ENCODE measurements at places on chromosomes 4 and X.
A peak's percentile ranks its signal among the peaks of the same experiment; 100 is the strongest.

- peaks cover 5% of the 10 kb centered on the region for H3K4me1 ChIP-seq
- no peak overlapping the region for H3K27ac ChIP-seq
- peaks cover 1% of the 10 kb centered on the region for H3K27me3 ChIP-seq
- H3K4me3 ChIP-seq: peak overlapping the region; percentile 87
- H3K36me3 ChIP-seq: no peaks in the 10 kb centered on the region
These were observed 839 bp downstream of the STK26 start for GRCh38 chrX:132023896-132024386.

DNA sequence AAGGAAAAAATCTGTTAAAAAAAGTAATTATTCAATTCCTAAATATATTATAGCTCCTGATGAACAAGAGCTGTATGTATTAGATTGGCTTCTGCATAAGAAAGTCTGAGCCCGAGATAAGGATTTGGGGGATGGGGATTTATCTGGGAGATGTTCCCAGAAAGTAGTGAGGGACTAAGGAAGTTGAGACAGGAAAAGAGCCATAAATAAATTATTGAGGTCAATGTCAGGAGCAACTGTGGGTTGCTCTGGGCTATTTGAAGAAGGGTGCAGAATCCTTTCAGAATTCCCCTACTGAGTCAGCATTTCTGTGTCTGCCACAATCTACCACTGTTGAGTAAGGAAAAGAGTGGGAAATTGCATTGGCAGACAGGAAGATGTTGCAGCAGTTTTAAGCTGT is 3.1 kb upstream of the TDO2 start:
- DNase-seq: peak; percentile 7
- no peaks in the 10 kb centered on the region for H3K27me3 ChIP-seq
- peaks cover 10% of the 10 kb centered on the region for H3K4me1 ChIP-seq
- H3K4me3 ChIP-seq: no peak overlapping the region
- no peak overlapping the region for H3K27ac ChIP-seq

- no peaks in the 10 kb centered on the region for H3K36me3 ChIP-seq
- peak overlapping the region; percentile 77 for H3K27ac ChIP-seq
- peak overlapping the region; percentile 67 for H3K4me3 ChIP-seq
- DNase-seq: no peak
- H3K27me3 ChIP-seq: no peaks in the 10 kb centered on the region
- peaks cover 42% of the 10 kb centered on the region for H3K4me1 ChIP-seq
These were observed 30.3 kb downstream of the AREG start for GRCh38 chr4:74475091-74475800.

- H3K4me3 ChIP-seq: no peak overlapping the region
- H3K4me1 ChIP-seq: peaks cover 7% of the 10 kb centered on the region
- peaks cover 12% of the 10 kb centered on the region for H3K27me3 ChIP-seq
- H3K36me3 ChIP-seq: 0 out of 2 replicates have a peak, but pooled peaks cover 7% of the 10 kb centered on the region
- H3K27ac ChIP-seq: no peak overlapping the region
These were observed 95.9 kb upstream of the SCOC start for GRCh38 chr4:140277576-140277975.

DNA sequence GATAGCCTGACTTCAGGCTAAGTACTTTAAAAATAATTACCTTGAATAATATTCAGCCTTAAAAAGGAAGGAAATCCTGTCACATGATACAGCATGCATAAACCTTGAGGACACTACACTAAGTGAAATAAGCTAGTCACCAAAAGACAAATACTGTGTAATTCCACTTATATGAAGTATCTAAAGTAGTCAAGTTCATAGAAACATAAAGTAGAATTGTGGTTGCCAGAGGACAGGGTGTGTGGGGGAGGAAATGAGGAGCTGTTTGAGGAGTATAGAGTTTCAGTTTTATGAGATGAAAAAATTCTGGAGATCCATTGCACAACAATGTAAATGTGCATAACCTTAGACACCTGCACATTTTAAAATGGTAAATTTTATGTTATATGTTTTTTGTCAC is 5.6 kb upstream of the STPG2 start:
- H3K27ac ChIP-seq: no peak overlapping the region
- H3K4me1 ChIP-seq: peaks cover 14% of the 10 kb centered on the region
- H3K4me3 ChIP-seq: no peak overlapping the region
- H3K36me3 ChIP-seq: no peaks in the 10 kb centered on the region
- H3K27me3 ChIP-seq: 0 out of 2 replicates have a peak, but pooled peaks cover 1% of the 10 kb centered on the region
- no peak for DNase-seq

- H3K4me1 ChIP-seq: no peaks in the 10 kb centered on the region
- H3K4me3 ChIP-seq: no peak overlapping the region
- peaks cover 3% of the 10 kb centered on the region for H3K27me3 ChIP-seq
These were observed 130.2 kb downstream of the CHRDL1 start for GRCh38 chrX:110665223-110666002.

DNA sequence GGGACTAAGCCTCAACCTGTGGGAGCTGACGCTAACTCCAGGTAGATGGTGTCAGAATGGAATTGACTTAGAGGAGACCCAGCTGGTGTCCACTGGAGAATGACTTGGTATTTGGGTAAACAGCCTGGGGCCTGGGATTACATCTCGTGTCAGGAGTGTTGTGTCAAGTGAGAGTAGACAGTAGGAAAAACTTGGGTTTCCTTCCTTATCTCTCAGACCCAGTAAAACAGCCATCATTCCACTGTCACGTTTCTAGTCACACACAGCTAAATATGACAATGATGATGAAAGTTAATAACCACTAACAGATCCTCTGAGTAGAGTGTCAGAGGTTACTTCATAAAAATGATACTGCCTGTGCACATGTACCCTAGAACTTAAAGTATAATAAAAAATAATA is 13.8 kb downstream of the ZNF674 start:
- no peak for DNase-seq
- no peaks in the 10 kb centered on the region for H3K27me3 ChIP-seq
- peaks cover 8% of the 10 kb centered on the region for H3K4me1 ChIP-seq
- no peak overlapping the region for H3K27ac ChIP-seq
